ENCODE measurements at places on chromosomes 2 and 18.
A peak's percentile ranks its signal among the peaks of the same experiment; 100 is the strongest.

- DNase-seq: no peak
These were observed 946.6 kb downstream of the DPP10 start for GRCh38 chr2:115389024-115389423.

DNA sequence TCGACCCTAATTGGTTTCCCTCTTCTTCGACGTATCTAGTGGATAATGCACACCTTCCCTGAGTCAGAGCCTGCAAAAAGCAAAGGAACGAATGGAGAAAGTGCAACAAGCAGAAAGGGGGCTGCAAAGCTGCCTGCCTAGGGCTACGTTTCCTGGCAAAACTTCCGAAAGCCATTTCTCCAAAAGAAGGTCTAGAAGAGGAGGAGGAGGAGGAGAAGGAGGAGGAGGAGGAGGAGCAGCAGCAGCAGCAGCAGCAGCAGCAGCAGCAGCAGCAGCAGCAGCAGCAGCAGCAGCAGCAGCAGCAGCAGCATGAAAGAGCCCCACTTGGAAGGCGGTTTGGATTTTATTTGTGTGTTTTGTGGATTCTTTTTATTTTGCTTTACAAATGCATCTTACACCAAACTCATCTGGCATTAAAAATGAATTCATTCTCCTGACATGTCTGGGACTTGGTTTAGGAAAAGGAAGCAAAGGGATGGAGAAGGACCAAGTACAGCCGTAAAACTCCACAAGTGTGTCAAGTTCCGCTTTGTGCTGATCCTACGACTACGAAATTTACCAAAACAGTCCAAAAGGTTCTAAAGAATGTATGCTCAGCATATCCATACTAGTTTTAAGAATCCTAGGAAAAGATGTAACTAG lies 2.0 kb downstream of the TCF4 start:
- DNase-seq: no peak

GRCh38 chr18:64219517-64219916 lies 70.6 kb upstream of the LINC00305 start:
- DNase-seq: no peak

GRCh38 chr18:68854786-68855391 lies 57.0 kb downstream of the CCDC102B start:
- DNase-seq: no peak

DNA sequence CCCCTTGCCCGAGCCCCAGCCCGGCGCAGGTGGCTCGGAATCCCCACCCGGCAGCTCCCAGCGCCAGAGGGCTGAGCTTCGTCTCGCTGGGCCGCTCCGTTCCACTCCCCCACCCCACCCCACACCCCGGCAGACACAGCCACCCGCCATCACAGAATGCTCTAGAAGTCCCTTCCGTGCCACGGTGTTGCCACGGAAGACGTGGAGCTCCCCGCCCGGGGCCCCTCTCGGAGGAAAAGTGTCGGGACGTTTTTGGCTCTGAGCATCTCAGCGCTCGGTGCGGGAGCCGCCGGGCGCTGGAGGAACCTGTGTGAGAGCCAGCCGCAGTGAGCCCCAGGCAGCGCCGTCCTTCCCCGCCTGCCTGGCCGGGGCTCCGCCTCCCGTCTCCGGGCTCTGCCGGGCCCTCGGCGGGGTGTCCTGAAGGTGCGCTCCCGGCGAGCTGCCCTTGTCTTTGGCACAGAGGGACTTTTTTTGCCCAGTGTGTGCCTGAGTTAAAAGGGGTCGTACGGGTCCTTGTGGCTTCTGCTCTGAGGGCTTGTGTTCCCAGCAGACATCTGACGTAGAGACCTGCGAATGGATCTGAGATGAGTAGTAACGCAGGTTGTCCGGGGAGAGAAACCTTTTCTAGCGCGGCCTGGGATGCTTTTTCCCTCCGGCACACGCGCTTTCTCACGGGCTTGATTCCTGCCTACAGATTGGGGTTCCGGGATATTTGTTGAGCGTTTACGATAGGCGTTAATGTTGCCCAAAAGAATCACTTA lies 1.8 kb downstream of the ZCCHC2 start:
- DNase-seq: peak; percentile 44

GRCh38 chr2:229375251-229375650 lies 104.2 kb upstream of the PID1 start:
- DNase-seq: no peak

- no peak for DNase-seq
These were observed 64.1 kb upstream of the LCLAT1 start for GRCh38 chr2:30382995-30383394.

DNA sequence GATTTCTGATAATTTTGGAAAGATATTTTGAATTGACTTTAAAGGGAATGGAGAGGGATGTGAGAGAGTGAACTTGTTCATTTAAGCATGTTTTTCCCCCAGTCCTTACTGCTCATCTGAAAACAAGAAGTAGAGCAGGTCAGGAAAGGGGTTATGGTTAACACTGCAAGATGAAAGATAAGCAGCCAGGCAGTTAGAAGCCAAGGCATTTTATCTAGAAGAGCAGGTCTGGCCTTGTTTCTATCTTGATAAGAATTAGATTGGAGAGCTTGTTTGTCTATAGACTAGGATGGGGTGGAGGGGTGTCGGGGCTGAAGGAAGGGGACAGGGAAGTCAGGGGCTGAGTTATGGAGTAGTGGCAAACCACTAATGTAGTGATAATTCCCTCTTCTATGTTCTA lies 171.6 kb downstream of the IKZF2 start:
- DNase-seq: no peak

- DNase-seq: no peak
These were observed 104.8 kb upstream of the TGFA start for GRCh38 chr2:70658476-70658875.

- no peak for DNase-seq
These were observed 21.9 kb downstream of the CRACDL start for GRCh38 chr2:98913916-98914712.

DNA sequence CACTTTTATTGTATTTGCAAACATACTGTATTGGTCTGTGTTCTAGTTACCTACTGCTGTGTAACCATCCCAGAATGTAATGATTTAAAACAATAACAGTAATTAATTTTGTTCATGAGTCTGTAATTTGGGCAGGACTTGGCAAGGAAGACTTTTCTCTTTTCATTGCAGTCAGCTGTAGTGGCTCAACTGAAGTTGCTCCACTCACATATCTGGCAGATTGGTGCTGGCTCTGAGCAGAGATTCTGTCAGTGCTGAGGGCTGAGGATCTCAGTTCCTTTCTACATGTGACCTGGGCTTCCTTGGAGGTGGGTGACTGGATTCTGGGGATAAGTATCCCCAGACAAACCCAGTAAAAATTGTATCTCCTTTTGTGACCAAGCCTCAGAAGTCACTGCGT lies 26.6 kb downstream of the PTPN4 start:
- DNase-seq: no peak

GRCh38 chr2:169366066-169366465 lies 3.7 kb upstream of the LRP2 start:
- no peak for DNase-seq

GRCh38 chr2:46847185-46847710 lies 68.4 kb downstream of the MCFD2 start:
- no peak for DNase-seq

- no peak for DNase-seq
These were observed 372.7 kb upstream of the ID2 start for GRCh38 chr2:8309131-8309530.

DNA sequence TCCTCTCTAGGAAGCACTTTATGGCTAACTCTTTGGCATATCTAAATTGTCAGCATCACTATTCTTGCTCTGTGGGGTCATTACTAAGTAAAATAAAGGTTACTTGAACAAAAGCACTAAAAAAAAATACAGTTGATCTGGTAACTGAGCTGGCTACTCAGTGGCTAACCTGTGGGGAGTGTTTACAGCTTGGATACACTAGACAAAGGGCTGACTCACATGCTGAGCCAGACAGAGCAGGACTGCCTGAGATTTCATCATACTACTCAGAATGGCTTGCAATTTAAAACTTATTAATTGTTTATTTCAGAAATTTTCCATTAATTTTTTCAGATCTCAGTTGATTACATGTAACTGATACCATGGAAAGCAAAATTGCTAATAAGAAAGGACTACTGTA lies 1690.4 kb upstream of the SLC39A10 start:
- no peak for DNase-seq

- DNase-seq: no peak
These were observed 7.3 kb downstream of the PXDN start for GRCh38 chr2:1736997-1737480.

GRCh38 chr2:96396095-96396494 lies 60.5 kb downstream of the NCAPH start:
- DNase-seq: no peak

DNA sequence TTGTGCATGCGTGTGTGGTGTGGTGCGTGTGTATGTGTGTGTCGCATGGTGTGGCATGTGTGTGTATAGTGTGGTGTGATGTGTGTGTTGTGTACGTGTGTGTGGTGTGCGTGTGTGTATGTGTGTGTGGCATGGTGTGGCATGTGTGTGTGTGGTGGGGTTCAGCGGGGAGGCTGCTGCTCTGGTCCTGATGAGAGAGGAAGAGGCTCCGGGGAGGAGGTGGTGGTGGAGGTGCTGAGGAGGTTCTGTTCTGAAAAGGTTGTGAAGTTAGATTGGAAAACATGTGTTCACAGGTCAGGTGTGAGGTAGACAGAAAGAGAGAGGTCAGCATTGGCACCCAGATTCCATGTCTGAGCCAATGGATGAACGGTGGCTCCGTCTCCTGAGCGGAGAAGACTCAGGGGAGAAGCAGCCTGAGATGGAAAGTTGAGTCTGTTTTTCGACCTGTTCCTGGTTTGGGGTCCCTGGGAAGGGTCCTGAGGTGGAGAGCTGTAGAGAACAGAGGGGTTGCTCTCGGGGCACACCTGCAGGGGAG lies 67.2 kb upstream of the HDAC4 start:
- no peak for DNase-seq

DNA sequence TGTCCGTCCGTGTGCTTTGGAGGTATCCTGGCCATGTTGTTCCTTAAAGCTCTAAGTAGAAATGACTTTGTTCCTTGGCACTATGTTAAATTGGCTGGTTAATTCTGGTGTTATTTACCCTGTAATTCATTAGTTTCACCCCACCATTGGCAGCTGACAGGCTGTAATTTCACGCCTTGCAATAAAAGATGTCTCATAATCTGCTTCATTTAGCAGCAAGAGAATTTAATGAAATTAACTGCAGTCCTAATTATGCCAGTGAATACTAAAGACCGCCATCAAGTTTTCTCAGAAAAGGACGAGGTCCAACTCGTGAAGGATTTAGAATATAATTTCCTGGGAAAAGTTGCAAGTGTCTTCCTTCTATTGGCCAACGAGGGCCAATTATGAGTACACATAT lies 319.2 kb downstream of the GBX2 start:
- DNase-seq: no peak

DNA sequence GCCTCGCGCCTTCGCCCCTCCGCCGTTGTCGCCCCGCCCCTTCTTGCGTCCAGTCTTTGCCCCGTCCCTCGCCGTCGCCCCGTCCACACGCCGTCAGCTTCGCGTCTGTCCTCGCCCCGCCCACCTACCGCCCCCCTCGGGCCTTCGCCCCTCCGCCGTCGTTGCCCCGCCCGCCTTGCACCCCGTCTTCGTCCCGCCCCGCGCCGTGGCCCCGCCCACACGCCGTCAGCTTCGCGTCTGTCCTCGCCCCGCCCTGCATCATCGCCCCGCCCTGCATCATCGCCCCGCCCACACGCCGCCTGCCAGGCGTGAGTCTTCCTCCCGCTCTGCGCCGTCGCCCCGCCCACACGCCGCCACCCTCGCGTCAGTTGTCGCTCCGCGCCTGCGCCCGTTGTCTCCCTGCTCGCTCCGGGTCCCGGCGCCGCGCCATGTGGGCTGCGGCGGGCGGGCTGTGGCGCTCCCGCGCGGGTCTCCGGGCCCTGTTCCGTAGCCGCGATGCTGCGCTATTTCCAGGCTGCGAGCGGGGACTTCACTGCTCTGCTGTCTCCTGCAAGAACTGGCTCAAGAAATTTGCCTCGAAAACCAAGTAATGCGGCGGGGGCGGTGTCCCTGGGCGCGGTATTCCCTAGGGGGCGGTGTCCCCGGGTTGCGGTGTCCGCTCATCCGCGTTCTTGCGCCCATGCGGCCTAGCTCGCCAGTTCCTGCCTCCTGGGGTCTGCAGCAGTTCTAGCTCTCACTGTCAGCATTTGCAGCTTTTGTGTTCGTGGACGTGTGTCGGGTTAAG lies at the start of gene RBFA:
Gene RBFA (plus strand): TSS at position 367 of the 784 bp plus-strand sequence. CDS start 62 bp downstream, at position 429.
- DNase-seq: peak; percentile 100

DNA sequence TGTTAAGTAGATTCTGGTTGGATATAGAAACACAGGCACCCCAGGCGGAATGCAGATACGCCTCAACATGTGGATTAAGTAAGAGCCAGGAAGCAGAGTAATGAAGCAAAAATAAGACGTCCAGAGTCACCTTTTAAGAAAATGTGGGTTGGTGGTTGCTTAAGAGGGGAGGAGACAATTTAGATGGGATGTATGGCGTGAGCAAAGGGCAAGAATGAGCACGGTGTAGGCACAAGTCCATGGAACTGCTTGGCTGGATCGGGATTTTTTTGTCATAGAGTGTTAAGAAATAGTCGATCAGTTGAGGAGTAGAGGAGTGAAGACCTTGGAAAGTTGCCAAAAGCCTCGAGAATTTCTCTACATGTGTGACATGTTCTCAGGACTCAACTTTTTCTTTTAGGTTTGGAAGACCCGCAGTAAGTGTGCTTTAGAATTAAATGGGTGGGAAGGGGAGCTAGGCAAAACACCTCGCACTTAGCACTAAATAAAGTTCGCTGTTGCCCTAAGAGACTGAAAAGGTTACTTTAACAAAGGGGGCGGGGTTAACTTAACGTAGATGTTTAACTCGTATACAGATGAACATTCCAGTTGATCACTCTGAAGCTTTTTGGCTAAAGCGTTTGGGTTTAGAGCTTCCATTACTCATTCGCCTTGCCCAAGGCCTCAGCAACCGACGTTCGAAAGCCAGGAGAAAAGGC lies 716 bp upstream of the SLC39A10 start:
- DNase-seq: no peak

GRCh38 chr2:94875820-94876522 lies 4.7 kb downstream of the TEKT4 start:
- no peak for DNase-seq

GRCh38 chr2:241154915-241155314 lies 4.6 kb downstream of the PPP1R7 start:
- peak; percentile 32 for DNase-seq

GRCh38 chr2:221649051-221649775 lies 77.1 kb upstream of the EPHA4 start:
- DNase-seq: no peak

- DNase-seq: no peak
These were observed 3.0 kb downstream of the WDR75 start for GRCh38 chr2:189444322-189444721.

DNA sequence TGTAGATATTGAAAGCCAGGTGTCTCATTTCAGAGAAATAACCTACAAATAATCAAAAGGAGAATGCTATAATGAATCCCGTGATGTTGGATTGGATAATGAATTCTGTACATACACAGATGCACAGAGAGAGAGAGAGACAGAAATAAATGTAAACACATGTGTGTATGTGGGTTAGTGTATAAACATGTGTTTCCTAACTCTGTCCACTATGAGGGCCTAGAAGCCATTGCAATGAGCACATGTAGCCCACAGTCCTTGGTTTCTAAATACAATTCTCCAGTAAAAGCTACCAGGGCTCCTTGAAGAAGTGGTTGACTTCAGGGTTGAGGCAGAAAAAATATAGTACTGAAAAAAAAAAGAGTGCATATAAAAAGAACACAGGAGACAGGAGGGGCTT lies 109.5 kb downstream of the INHBB start:
- no peak for DNase-seq

All from stimulated activated CD4-positive, alpha-beta T cell treated with anti-CD3 and anti-CD28 coated beads, Interleukin-4, amount 100 ng/mL, for 48 hours (primary cell).